ENCODE measurements at places on chromosomes 2 and 18. TPM values are rescaled to one million over a fixed set of nuclear protein-coding genes. Genes with fewer than 3 reads are reported as not detected.

LOXL3 gene
- 1.1 TPM for total RNA-seq

ALLC gene
- total RNA-seq: not detected

DYSF gene
- total RNA-seq: not detected

PAIP2B gene
- total RNA-seq: 2.2 TPM

RNF144A gene
- 21.4 TPM for total RNA-seq

CAVIN2 gene
- total RNA-seq: not detected

CELF4 gene
- total RNA-seq: not detected

PROC gene
- not detected for total RNA-seq

COLEC11 gene
- total RNA-seq: not detected

GKN1 gene
- total RNA-seq: not detected

MOCOS gene
- total RNA-seq: 0.17 TPM

ARHGAP25 gene
- total RNA-seq: 79.8 TPM

SLC5A7 gene
- total RNA-seq: not detected

DNA sequence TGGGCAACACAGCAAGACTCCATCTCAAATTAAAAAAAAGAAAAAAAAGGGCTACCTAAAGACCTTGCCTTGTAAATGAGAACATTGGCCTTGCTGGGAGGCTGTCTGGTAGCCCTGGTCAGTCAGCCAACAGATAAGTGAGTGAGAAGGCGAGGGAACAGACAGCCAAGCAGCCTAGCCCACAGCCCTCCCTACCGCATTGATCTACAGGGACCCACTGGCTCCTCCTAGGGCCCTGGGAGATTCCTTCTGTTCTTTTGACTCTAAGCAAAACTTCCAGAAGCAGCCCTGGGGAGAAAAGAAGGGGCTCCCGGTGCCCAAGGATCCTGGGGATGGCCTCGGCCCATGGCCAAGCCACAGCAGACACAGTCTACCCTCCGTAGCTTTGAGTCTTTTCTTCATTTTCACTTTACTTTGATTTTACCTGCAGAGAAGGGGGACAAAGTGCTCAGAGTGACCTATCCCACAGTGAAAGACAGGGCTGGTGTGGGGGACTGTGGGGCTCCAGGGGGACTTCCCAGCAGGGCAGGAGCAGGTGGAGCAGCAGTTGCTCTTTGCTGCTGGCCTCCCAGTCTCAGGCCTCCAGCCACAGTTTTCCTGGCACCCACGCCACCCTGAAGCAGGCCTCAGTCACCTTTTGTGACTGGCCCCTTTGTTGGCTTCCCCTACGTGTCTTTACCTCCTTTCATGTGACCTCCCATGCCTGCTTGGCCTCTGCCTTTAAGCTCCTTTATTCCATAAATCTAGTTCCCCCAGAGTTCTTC is 5.1 kb downstream of the CEP68 start:
- no peak for DNase-seq

- peak; percentile 95 for DNase-seq
These were observed at the start of gene SLC66A2 for GRCh38 chr18:79951545-79952455. Gene SLC66A2 (minus strand): TSS chr18:79951653. CDS start chr18:79950926, 727 bp downstream.

DNA sequence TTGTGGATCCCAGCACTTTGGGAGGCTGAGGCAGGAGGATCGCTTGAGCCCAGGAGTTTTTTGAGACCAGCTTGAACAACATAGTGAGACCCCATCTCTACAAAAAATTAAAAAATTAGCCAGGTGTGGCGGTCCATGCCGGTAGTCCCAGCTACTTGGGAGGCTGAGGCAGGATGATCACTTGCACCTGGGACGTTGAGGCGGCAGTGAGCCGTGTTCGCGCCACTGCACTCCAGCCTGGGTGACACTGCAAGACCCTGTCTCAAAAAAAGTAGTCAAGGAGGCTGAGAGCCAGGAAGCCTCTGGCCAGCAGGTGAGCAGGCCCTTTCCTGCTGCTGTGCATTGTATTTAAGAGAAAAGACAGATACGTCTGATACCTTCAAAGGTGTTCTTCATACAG is 11.1 kb upstream of the PROC start:
- DNase-seq: no peak

DNA sequence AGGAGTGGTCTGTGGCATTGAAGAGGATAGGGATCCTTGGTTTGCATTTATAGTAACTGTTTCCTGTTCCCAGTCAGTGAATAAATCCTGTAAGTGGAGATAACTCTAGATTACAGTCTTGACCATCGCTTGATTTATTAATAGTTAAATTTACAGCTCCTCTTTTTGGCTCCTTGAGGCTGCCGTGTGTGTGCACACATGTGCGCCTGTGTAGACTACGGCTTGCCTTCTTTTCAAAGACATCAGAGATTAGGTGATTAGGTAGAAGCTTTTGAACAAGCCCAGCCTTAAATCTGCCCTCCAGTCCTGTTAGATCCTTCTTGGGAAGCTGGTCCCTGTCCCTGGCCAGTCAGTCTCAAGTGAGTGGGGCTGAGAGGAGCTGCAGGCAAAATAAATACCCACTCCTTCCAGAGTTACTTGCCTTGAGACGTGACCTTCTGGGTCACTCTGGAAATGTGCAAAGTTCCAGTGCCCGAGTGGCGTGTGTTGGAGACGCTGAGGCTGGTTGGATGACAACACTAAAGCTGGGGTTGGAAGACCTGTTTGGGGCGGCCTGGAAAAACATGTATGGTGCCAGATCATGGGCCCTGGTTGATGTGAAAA is 32.0 kb downstream of the TCF7L1 start:
- no peak for DNase-seq

GRCh38 chr18:3139406-3139805 is 80.4 kb downstream of the MYOM1 start:
- no peak for DNase-seq

DNA sequence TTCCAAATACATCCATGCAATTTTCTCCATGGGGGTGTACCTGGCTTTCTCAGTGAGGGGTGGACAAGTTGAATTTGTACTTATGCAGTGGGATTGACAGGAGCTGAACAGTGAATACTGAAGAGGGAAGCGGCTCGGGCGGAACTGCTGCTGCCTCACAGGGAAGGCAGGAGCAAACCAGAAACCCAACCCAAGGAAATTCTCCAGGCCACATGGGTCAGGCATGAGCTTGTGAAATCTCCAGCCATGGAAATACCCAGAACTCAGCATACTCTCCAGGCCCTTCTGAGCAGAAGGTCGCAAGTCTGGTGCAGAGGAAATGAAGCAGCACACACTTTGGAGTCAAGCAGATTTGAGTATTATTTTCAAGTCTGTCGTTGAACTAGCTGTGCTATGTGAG is 26.5 kb upstream of the INO80C start:
- no peak for DNase-seq

- DNase-seq: peak; percentile 88
These were observed 89.5 kb downstream of the ZFP36L2 start for GRCh38 chr2:43136876-43137275.

DNA sequence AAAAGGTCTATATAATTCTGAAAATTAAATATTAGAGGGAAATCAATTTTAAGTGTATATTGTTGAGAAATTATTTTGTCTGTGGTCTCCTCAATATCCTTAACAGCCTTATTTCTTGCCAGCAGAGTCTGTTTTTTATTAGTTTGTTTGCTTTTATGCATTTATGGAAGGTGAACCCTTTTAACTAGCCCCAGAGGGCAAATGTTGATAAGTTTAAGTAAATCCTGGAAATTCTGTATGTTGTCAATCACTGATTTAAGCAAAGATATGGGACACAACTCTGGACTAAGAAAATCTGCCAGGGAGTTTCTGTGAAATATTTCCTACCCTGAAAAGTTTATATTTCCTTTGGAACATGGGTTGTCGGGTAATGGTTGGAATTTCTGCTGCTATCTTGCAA is 339.5 kb upstream of the COL3A1 start:
- no peak for DNase-seq

DNA sequence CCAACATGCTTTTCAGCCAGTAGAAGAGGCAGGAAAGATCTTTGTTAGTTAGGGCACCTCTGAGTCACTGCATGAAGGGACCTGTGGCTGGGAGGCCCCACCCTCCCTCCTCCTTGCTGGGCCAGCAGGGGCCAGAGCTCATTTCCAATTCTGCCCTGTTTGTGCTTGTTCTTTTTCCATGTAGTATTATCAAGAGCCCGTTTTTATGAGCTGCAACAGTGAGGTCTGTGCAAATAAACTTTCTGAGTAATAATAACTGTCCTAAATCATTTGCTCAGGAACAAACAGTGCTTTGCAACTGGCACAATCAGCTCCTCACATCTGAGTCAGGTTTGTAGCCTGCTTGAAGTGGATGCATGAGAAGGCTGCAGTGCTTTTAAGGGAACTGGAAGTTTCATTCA is 128.0 kb downstream of the ARL4C start:
- peak; percentile 67 for DNase-seq

DNA sequence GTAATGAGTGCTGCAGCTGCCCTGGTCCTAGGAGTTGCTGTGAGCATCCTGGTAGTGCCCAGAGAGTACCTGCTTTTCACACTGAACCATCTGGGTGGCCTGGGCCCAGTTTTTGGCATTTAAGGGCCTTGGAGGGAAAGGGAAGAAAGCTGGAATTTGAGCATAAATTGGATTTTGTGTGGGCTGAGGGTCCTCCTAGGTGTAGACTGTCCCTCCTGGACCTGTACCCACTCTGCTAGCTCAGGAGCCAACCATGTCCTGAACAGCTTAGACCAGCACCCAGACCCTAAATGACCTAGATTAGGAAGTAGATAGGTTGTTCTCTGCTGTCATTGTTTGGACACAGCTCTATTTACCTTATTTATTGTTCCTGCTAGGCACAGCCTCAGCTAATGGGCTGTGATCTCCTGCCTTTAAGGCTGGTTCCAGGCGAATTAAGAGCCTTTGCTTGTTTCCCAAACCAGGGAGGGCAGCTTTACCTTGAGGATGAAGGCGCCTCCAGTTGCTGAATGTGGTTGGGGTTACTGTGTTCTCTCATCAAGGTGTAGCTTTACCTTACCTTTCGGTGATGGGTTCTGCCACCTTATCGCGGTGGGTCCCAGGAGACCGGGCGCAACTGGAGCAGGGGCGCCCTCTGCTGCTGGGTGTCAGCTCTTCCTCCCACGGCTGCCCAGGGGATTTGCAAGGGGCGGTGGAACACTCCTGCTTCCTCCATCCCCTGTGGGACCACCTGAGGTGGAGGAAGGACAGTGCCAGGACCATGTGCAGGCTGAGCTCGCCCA is 34.4 kb downstream of the ITGA6 start:
- DNase-seq: peak; percentile 82

GRCh38 chr2:65032019-65032975 is 23.9 kb upstream of the CEP68 start:
- no peak for DNase-seq

DNA sequence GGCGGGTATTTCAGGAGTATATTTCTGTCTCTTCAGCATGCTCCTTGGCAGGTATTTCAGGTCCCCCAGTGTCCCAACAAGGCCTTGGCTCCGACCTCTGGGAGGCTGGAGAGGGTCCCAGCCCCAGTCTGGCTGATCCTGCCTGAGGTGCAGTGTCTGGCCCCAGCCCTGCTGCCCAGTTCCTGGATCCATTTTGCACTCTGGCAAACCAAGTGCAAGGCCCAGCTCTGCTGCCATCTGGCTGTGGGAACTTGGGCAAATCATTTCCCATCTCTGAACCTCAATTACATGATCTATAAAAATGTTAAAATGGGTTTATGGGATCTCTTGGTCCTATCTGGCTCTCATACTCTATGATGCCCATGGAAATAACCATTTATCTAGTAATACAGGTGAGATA is 63.6 kb downstream of the ZBTB7C start:
- DNase-seq: peak; percentile 13

DNA sequence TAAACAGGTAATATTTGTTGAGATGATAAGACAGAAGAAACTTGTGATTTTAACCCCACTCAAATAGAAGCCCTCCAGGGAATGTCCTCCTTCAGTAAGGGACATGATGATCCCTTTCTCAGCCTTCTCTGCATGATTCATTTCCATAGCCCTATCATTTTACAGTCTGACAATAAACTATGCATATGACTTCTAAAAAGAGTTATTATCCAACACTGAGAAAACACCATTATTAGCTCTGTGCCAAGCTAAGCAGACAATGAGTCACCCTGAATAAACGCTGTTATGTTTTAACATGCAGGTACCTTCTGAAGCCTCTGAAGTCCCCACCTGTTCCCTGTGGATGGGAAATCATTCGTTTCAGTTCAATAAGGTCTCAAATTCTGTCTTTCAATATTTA is 54.7 kb downstream of the DTNB start:
- DNase-seq: no peak

- DNase-seq: no peak
These were observed 27.5 kb upstream of the FAM237A start for GRCh38 chr2:206614811-206615210.

DNA sequence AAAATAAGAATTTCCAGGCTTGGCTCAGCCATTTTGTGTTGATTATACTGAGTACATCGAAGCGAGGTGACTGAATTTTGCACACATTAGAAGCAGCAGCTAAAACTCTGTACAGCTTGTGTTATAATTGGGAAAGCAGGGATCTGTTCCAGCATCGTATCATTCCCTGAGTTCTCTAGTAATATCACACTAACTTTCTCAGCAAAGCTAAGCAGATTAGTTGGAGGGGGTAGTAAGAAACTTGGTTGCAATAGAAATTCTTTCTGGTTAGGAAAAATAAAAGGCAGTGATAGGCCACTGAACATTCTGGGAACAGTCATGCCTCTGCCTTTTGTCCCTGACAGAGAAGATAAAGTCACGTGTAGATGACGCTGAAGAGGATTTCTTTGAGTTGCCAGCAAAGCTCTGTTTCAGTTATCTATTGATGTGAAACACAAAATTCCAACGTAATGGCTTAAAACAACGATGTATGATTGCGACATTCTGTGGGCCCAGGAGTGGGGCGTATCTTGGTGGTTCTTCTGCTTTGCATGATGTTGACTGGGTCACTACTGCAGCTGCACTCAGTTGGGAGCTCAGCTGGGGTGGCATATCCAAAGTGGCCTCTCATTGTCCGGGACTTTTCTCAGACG is 202.1 kb upstream of the MEX3C start:
- DNase-seq: no peak

DNA sequence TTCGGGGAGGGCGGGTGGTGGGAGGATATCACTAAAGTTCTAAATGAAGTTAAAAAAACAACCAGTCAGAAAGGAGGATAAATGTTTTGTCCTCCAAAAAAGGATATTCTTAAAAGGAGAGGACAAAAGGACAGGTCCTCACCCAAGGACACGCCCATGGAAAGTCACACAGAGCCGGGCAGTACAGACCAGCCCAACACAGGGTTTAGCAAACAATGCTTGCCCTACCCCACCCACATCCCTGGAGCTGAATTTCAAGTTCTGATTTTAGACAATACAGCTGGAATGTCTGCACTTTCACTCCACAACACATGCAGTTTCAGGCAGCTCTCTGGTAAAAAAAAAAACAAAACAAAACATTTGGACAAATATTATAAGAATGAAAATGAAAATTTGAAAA is 67.9 kb downstream of the SLC9A4 start:
- no peak for DNase-seq

GRCh38 chr2:57828221-57828620 is 218.4 kb upstream of the VRK2 start:
- no peak for DNase-seq

- no peak for DNase-seq
These were observed 255.1 kb downstream of the MYT1L start for GRCh38 chr2:2075875-2076529.
